GM12864 (cell line): ENCODE measurements at places on chromosomes 16 and 17.

GRCh38 chr17:35028531-35029262, 34.8 kb downstream of the RFFL start:
- no peak for DNase-seq

DNA sequence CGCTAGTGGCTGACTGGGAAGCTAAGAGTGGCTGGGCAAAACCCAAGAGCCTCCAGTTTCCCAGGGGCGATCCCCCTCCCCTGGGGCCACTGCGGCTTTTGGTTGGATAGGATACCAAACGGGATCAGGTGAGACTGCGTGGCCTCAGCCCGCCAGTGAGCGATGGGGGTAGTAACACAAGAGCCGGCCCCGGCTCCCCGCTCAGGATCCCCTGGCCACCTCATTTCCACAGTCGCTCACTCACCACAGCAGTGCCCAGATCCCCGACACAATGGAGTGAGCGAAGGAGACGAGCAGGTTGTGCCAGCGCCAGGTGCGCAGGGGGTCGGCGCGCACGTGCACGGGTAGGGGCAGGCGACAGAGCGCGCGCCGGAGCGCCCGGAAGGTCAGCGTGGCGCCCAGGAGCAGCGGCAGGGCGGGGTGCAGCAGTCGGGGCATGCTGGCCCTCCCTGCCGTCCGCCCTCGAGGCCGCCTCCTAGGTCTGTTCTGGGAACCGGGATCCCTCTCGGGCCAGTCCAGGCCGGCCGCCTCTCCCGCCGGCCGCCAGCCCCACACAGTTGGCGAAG, 290 bp downstream of the TLCD1 start:
- DNase-seq, result no peak

GRCh38 chr17:5236938-5237540, 2.4 kb upstream of the SCIMP start:
- DNase-seq, result no peak

- no peak for DNase-seq
Observed at GRCh38 chr17:59825533-59826322, 67.0 kb downstream of the TUBD1 start.

DNA sequence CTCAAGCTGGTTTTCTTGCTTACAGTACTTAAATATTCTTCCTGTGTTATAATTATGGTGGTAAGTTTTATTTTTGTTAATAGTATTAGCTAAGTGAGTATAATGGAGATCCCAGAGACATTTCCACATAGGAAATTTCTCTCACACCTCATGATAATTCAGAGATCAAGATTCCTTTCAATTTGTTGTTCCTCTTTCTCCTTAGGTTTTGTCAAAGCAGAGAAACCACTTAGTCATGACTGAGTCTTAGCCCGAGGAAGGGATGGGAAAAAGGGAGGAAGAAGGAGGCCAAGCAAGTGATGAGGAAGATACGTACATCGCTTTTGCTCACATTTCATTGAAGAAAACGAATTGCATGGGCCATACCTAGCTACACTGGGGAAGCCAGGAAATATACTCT, 18.4 kb downstream of the ESRP2 start:
- DNase-seq, result no peak

DNA sequence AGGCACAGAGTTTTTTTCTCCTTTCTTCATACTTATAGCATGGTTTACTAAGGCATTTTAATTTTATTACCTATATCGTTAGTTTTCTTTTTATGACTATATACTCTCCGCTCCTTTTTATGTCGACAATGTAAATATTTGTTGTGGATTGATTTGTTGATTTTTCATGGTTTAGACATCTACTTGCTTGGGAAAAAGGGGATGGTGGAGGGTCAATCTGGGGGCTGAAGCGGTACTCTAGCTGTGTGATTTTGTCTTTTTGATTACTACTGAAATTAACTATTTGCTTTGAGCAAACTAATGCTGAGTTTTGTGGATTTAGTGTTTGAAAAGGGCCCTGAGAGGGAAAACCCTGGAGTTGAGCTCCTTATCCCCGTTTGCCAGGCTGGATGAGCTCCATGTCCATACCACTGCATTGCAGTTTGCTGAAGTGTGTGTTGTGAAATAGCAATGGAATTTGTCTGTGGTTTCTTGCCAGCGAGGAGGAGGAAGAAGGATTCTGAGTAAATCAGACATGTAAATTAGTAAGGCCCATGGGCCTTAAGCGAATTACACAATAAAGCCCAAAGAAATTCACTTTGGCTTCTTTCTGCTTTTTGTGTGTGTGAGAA, 72.0 kb downstream of the FTO start:
- DNase-seq, result no peak

DNA sequence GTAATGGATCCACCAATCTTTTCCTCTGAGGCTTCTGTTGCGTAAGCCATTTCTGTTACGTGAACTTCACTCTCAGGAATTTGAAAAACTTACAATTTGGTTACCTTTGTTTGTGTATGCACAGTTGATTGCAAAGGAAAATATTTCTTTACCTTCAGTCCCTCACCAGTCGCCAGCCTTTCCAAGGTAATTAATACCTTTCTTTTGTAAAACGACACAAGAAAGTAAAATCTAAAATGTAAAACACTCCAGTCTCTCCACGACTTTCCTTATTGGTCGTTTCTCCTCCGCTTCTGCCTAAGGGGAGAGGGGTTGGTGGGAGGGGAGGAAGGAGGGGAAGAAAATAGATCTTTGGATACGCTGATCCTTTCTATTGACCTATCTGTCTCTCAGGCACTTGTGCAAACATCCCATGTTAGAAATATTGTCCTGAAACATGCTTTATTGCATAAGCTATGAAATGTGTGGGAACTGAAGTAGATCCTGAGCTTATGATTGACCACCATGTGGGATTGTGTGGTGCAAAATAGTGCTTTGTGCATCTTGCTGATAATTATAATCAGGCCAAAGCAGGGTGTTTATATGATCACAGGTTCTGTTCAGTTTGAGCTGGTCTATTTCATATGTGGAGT, 32.4 kb upstream of the EFCAB13 start:
- no peak for DNase-seq

DNA sequence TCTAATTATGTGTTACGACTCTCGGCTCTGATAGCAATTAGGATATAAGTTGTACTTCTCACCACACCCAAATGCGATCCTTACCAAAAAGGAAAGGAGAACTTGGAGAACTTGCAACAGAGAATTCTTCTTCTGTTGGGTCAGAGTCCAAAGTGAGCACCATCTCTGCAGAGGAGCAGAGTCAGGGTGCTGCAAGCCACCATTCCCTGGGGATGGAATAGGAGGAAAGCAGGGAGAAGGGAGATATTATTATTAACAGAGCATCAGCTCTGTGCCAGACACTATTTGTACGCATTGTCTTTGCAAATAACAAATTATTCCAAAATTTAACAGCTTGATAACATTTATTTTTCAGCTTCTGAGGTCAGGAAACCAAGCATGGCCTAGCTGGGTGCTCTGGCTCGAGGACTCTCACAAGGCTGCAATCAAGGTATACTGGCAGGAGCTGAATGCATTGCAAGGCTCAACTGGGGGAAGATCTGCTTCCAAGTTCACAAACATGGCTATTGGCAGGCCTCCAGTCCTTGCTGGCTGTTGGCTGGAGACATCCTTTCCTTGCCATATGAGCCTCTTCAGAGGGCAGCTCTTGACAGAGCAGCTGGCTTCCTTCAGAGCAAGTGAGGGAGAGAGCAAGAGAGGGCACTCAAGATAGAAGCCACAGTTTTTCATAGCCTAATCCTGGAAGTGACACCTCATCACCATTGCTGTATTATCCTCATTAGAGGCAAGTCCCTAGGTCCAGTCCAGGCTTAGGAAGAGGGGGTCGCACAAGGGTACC, 296.2 kb upstream of the CDH5 start:
- DNase-seq, result no peak

DNA sequence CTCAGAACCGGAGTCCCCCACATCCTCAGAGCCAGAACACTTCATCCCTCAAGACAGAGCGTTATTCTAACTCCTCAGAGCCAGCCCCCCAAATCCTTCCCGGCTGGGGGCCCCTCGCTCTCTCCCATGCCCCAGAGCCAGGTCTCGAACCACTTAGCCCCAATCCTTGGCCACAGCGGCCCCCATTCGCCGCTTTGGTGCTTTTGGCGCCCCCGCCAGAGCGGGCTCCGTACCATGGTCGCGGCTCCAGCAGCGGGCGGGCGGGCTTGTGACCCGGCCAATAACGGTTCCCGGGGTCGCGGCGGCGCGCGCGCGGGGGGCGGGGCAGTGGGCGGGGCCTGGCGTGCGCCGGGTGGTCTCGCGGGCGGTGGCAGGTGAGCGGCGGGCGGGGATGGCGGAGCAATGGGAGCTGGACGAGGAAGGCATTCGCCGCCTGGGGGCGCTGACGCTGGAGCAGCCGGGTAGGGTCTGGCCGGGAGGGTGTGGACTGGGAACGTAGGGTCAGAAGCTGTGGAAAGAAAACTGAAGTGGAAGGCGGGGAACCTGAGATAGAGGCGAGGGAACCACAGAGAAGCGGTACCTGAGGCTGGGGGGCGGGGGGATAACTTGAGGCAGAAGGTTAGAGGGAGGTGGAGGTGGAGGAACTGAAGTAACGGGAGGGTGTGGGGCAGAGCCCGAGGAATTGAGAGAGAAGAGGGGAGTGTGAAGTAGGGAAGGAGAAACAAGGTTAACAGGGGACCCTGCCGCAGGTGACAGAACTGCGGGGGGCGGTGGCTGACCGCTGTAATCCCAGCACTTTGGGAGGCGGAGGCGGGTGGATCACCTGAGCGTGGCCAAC, at the start of the genes KCTD19 and LRRC36:
TSS of gene KCTD19 (minus strand) at position 270 of the 838 bp plus-strand sequence. CDS start at position 236, 34 bp downstream.
TSS of gene LRRC36 (plus strand) at position 344 of the 838 bp plus-strand sequence. CDS start at position 392, 48 bp downstream.
- no peak for DNase-seq

DNA sequence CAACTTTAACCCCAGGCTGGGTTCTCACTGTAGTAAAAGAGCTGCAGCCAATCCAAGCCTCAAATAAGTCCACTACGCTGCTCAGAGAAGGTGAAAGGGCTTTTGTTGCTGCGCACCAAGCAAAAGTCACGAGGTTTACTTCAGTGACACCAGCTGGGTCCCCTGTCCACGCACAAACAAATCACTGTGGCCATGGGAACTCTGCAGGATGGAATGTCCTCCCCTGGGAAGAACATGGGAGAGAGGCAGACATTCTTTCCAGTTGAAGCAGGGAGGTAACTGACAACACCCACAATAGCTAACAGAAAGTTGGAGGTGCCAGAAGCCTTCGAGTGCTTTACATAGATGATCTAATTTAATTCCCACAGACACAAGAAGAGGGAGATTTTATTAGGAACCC, 181.9 kb downstream of the PMP22 start:
- DNase-seq, result no peak

- no peak for DNase-seq
Observed at GRCh38 chr16:51813609-51814008, 662.5 kb upstream of the SALL1 start.

- DNase-seq, result no peak
Observed at GRCh38 chr16:3137267-3137666, 2.4 kb downstream of the ZNF213 start.

DNA sequence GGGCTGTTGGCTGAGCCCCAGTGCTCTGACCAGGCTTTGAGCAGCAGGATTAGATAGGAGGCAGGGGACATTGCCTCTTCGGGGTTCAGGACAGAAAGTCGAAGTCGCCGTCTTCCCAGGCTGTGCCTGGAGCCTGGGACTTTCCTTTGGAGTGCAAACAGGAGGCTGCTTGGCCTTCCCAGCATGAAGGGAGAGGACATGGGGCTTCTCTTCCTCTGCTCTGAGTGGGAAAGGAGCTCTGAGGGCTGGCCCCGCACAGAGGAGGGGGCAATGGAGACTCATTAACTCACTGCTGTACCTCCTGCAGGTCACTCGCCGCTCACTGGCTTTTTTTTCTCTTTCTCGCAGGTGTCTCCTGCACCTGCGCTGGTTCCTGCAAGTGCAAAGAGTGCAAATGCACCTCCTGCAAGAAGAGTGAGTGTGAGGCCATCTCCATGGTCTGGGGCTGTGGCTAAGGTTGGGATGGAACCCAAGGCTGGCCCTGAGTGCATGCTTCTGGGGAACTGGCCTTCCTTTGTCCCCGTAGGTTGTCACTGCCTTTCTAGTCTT, 642 bp downstream of the MT1F start:
- no peak for DNase-seq

DNA sequence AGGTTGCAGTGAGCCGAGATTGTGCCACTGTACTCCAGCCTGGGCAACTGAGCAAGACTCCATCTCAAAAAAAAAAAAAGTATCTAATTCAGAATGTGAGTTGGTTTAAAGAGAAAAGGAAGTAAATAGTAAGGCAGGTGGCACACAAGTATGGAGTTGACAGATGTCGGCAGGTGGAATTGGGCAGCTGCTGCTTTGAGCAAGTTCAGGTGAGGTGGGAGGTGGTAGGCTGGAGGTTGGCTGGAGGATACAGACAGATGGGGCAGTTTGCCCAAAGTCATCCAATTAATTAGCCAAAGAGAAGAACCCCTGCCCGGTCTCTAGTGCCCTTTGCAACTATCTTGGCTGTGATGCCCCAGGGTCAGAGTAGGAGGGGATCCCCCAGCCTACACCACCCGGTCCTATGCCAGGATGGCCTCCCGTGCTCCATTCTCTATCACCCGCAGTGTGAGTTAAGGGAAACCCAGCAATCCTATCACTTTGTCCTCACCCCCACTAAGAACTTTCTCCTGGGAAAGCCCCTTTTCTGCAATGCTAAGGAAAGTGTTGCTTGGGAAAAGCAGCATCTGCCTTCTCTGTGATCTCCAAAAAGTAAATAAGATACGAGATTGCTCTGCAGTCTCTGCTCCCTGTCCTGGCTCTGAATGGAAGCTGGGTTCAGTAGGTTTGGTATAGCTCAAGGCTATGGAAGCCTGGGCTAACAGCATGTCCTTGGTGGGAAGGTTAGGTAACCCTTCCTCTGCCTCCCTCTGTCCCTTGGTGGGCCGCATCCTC, 32.2 kb downstream of the SLC12A3 start:
- no peak for DNase-seq

GRCh38 chr16:46911038-46911437, 26.9 kb downstream of the GPT2 start:
- no peak for DNase-seq

DNA sequence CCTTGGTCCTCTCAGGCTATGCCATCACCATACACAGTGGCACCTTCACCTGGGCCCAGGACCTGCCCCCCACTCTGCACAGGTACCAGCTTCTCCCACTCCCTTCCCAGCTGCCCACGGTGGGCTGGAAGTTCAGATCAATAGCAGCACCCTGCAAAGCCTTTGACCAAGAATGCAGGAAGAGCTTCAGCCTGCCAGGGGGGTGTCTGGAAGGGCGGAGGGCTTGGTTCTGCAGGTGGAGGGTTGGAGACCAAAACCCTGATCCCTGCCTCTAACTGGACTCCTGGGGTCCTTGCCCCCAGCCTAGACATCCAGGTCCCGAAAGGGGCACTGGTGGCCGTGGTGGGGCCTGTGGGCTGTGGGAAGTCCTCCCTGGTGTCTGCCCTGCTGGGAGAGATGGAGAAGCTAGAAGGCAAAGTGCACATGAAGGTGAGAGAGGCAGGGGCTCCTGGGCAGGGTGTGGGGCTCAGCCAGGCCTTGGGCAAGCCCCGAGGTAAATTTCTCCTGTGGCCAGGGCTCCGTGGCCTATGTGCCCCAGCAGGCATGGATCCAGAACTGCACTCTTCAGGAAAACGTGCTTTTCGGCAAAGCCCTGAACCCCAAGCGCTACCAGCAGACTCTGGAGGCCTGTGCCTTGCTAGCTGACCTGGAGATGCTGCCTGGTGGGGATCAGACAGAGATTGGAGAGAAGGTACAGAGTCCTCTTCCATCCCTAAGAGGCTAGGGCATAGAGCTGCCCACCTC, 34.3 kb downstream of the ABCC3 start:
- no peak for DNase-seq
